NCI-H1105 (cell line): ENCODE measurements at places on chromosomes 2 and 18.

GRCh38 chr2:130336877-130337734 is 5.6 kb upstream of the IMP4 start:
- peak; percentile 67 for DNase-seq

DNA sequence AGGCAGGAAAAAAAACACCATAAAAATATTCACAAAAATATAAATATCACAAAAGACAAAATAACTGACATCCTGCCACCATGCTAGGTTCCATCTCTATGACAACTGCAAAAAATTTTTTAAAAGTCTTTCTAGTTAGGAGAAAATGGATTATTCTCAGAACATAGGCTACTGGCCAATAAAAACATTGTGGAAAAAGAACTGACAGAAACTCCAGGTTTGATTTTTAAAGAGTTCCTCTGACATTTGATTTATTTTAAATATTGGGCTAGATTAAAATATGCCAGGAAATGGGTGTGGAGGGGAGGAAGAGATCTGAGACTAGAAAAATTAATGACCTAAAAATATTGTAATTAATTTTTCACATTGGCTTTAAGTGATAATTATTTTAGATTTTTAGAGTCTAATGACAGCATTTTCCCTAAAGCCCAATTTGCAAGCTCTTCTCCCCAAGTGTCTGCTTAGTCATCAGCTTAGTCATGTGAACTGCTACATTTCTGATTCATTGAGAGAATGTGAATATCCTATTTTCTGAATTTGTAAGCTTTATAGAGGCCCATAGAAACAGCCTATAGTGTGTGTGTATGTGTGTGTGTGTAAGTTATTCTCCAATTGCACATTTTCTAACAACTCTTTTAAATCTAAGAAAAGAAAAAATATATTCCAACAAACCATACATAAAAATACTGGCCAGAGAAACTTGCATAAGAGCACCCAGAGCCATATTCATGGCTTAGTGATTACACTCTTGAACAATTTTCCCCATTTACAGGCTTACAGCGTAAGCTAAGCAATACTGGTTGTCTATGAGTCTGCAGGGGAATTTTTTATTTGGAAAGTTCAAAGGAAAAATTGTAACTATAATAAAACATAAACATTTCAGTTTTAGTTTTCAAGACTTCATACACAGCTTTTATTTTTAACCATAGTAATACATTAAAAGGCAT is 48.4 kb downstream of the TMEFF2 start:
- no peak for DNase-seq

DNA sequence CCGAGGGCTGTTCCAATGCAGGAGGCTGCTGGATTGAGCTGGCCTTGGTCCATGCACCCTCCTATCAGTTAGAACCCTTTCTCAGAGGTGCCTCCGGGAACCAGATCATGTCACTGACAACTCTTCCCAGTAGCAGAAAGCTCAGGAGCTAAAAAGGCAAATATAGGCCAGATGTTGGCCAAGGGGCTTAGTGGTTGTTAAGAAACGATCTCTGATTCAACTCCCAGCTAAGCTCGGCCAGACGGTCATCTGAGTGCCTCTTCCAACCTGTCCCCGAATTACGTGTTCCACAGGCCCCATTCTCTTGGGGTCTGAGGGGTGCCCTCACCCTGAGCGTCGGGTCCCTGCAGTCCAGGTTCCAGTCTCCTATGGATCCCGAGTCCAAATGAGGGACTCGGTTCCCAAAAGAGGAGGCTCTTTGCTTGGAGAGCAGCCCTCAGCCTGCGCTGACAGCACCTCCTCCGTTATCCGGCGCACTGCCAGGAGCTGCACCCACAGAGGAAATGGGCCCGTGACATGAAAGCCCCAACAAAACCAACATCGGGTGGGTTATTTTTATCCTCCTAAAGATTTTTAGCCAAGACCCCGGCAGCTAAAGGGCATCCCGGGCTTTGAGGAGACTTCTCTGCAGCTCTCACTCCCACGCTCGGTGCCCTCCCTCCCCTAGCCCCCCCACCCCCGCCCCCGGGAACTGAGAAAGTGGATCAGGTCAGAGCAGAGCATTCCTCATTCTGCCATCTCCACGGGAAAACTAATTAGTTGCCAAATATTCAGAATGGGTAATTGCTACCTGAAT is 106.6 kb upstream of the ID2 start:
- no peak for DNase-seq

DNA sequence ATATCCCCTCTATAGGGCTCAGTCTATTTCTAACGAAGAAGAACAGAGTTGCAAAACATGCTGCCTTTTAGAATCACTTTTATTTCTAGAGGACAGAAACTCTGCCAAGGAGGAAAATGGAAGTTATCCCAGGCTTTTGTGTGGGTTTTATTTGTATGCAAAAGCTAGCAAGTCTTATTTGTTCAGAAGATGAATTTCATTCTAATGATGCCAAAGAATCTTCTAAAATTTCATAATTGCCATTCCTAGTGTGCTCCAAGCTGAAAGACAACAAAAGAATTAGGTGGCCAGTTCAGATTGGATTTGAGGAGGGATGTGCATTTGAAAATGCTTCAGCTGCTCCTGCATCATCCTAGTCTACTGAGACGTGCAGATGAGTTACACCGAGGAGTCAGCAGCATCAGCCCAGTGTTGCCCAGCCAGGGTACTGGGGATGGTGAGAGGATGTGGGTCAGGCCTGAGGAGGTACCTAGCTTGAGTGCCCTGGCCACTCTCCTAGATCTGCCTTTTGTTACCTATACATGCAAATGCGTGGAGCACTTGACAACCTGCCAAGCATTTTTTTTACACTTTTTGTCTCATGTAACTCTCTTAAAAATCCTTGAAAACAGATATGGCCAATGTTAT is 80.1 kb downstream of the KCNS3 start:
- DNase-seq: no peak

DNA sequence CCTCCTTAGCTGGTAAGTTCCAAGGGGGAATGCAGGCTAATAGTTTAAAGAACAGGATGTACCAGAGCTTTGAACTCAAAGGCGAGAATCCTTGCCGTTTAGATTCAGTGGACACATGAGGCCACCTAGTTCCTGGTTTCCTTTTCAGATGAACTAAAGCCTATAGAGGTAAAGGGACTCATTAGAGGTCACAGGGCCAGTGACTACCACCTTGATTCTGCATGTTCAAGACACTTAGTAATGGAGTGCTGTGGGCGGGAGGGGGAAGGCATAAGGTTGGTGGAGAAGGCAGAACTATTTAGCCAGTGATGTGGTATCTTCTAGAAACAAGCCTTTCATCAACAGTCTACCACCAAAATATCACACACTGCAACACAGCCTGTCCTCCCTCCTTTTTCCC is 47.9 kb downstream of the ARHGEF33 start:
- DNase-seq: no peak

- DNase-seq: no peak
These were observed 27.8 kb downstream of the ANKRD62 start for GRCh38 chr18:12121175-12122042.

GRCh38 chr2:75170889-75171288 is 28.4 kb downstream of the TACR1 start:
- no peak for DNase-seq

- DNase-seq: peak; percentile 38
These were observed at the start of gene UNC80 for GRCh38 chr2:209771474-209772289. Gene UNC80 (plus strand): TSS chr2:209771832. CDS start chr2:209772073, 241 bp downstream.

GRCh38 chr2:178279142-178279541 is 84.8 kb downstream of the OSBPL6 start:
- DNase-seq: no peak
